Large intestine (tissue), 12 donors: ENCODE measurements at places on chromosomes 2 and 18.

DNA sequence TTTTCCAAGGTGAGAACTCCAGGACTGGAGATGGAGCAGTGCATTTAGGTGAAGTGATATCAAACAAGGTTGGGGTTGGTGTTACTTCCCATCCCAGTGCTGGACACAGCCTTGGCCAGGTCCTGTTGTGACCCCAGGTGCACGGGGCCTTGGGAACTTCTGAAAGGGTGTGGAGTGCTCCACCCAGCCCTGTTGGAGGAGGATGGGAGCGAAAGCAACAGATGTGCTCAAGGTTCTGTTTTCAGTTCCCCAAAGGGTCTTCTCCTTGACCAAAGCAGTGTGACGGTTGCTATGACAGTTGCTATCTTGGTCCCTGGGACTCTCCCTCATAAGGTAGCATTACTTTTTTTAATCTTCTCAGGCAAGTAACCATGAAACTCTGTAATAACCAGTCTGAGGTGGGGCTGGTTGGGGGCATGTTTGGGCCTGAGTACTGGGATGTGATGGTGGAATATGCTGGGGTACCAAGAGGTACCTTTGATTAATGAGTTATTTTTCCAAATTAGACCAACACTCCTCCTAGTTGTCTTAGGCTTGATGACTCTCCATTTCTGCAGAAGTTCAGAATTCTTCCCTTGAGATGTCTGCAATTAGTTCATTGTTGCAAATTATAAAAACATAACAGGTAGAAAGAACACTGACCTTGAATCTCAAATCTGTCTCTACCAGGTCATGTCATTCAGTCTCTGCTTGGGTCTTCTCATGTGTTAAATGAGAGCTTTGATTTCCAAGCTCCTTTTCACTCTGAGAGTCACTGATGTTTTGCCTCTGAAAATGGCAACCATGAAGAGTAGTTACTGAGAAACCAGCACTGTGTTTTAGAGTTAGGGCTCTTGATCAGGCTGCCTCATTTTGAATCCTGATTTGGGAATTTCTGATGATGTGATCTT, 154.5 kb downstream of the RPIA start:
- DNase-seq: no peak

- DNase-seq: no peak
Measured at GRCh38 chr2:24147364-24147763, 24.1 kb downstream of the FAM228B start.

GRCh38 chr2:19038071-19039015, 320.1 kb downstream of the OSR1 start:
- no peak for DNase-seq

DNA sequence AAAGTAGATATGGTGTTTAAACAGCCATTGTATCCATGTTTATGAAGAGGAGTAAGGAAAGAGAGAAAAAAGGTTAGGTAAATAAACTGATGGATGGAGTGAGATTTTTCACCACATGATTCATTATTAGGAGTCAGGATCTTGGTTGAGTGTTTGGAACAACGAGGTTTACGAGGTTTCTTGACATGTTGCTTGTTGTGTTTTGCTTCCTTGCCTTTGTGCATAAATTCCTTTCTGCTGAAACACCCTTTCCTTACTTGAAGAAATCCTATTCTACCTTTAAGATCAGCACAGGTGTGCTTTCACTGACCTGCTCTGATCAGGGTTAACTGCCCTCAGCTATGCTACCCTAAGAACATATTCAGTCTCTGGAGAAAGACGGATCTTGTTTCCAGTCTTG, 66.6 kb downstream of the EFEMP1 start:
- DNase-seq: no peak

GRCh38 chr2:8438996-8439395, 242.9 kb upstream of the ID2 start:
- no peak for DNase-seq

GRCh38 chr18:73932976-73933375, 214.7 kb downstream of the FBXO15 start:
- no peak for DNase-seq

GRCh38 chr2:112884869-112885505, 26.0 kb upstream of the IL37 start:
- peak; percentile 48 for DNase-seq

GRCh38 chr2:150136401-150136800, 351.1 kb downstream of the RND3 start:
- DNase-seq: no peak

DNA sequence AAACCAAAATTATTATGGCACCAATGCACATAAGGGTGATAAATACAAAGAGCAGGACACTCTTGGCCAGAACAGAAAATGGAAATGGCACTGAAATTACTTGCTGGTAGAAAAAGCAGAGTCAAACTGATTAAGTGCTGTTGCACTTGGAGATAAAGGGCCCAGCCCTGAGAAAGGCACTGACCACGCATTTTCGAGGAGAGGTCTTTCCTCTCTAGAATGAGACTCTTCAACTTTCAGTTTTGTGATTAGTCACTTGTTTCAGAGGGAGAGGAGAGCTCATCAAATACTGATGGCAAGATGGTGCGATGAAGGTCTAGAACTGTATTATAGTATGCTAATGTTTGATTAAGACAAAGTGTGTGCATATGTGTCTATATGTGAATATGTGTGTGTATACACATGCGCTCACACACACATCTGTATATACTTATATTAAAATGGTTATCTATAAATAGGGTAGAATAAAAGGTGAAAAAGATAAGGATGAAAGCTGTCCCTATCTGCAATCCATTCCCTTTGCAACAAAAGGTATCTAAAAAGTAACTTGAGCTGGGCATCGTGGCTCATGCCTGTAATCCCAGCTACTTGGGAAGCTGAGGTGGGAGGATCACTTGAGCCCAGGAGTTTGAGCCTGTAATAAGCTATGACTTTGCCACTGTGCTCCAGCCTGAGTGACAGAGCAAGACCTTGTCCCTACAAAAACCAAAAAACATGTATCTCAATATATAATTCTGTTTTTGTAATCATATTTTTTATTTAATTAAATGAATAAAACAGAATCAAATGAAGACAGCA, 48.8 kb upstream of the ZDBF2 start:
- no peak for DNase-seq

- peak; percentile 71 for DNase-seq
Measured at GRCh38 chr2:102020596-102021170, 28.9 kb downstream of the IL1R2 start.

- no peak for DNase-seq
Measured at GRCh38 chr2:233919938-233920337, 2.8 kb downstream of the TRPM8 start.

DNA sequence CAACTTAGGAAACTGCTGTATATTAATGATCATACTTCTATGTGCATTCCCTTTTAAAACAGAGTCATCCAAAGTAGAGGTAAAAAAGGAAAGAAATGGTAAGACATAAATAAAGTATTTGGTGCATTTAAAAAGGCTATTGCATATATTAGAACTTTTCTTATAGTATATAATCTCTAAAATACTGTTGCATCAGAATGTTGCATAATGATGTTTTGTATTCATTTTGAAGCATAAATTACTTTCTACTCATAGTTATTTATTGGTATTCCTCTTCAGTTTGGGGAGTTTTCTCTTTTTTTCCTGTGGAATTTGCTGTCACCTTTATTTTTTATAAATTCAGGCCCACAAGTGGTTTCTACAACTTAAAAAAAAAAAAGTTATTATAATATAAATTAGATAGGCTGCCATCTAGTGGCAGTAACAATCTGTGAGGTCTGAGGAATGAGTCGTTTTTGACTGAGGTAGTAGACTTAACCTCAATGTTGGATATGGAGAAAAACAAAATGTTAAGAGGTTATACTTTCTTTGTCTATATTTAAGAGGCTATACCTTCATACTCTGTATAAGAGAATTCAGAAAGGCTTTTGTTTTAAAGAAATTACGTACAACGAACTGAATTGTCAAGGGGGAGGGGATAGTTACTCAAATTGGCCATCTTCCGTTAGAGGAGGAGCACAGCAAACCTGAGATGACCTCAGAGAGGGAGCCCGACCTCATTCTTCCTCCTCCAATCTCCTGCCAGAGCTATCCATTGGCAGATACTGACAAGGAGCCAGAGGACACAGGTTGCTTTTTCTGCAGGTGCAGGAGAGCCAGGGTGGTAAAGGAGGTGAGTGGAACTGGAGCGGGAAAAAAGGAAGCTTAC, 23.8 kb downstream of the ANKAR start:
- peak; percentile 9 for DNase-seq

- DNase-seq: no peak
Measured at GRCh38 chr2:234071664-234072063, 21.2 kb downstream of the SPP2 start.
